ENCODE measurements at places on chromosomes 1 and 21.

- no peak for DNase-seq
These were observed 2.0 kb downstream of the C1orf226 start for GRCh38 chr1:162383516-162383915.

DNA sequence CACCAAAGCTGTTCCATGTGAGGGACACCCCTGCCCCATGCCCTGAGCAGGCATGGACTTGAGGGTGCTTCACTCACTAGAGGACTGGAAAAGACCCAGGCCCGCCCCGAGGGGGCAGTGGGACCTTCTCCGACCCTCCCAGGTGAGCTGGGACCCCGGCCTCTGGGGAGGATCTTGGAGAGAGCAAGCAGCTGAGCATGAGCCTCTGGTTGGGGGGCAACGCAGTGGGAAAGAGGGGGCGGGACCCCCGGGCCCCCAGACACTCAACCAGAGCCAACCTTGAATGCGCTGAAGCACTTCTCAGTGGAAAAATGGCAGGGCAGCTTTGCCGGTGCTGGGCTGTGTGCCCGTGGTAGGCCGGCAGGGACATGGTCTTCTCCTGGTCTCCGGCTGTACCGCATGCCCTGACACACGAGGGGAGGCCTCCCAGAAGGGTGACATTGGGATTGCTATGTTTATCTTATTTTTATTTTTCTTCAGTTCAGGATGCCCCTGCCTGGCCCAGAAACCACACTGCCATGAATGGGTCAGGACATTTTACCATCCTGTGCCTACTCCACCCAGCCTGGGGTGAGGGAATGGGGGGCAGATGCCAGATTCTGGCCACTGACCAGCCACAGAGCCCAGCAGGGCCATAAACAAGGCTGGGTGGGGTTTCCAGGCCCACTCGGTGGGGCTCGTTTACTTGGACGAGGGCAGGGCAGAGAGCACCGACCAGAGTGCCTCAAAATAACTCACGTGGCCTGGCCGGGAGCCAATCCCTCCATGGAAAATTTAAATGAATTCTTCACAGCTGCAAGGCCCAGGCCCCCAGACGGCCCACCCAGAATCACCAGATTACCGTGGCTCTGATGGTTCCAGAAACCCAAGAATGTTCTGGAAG is 17.2 kb upstream of the LAPTM5 start:
- DNase-seq: no peak

DNA sequence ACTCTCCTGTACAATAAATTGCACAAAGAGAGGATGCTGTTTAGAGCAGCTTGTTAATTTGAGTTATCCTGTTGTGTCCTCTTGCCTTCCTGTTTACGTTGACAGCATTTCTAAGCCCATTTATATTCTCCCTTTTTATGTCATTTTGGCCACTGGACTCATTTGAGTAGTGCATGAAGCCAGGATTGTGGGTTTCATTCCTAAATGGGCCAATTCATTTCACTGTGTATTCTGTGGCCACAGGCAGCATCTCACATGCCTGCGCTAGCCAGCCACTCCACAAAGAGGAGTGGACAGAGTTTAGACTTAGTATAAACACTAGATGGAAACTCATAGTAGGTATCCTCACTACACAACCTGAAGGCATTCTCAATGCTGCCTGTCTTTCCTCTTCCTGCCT is 73.4 kb downstream of the DTL start:
- DNase-seq: no peak

- DNase-seq: peak; percentile 60
These were observed 62.3 kb upstream of the KCNA3 start for GRCh38 chr1:110736900-110737605.

- DNase-seq: no peak
These were observed 590 bp downstream of the TMOD4 start for GRCh38 chr1:151175041-151175741.

DNA sequence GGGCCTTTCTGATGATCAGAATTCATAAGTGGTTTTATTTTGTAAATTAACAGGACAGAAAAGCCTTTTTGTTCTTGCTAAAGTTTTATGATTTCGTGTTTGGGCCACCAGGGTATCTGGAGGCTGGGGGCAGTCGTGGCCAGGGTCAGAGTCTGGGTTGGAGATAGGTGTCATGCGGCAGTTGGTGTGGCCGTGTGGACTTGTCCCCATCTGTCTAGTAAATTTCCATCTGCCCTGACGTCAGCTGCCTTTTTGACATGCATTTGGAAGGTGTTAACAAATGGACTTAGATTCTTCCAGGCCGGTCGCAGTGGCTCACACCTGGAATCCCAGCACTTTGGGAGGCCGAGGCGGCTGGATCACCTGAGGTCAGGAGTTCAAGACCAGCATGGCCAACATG is 56.8 kb downstream of the SKI start:
- no peak for DNase-seq

- peak; percentile 82 for DNase-seq
These were observed 156.0 kb downstream of the SLC45A1 start for GRCh38 chr1:8473891-8474300.

- no peak for DNase-seq
These were observed 188.3 kb upstream of the DPT start for GRCh38 chr1:168917309-168917708.

DNA sequence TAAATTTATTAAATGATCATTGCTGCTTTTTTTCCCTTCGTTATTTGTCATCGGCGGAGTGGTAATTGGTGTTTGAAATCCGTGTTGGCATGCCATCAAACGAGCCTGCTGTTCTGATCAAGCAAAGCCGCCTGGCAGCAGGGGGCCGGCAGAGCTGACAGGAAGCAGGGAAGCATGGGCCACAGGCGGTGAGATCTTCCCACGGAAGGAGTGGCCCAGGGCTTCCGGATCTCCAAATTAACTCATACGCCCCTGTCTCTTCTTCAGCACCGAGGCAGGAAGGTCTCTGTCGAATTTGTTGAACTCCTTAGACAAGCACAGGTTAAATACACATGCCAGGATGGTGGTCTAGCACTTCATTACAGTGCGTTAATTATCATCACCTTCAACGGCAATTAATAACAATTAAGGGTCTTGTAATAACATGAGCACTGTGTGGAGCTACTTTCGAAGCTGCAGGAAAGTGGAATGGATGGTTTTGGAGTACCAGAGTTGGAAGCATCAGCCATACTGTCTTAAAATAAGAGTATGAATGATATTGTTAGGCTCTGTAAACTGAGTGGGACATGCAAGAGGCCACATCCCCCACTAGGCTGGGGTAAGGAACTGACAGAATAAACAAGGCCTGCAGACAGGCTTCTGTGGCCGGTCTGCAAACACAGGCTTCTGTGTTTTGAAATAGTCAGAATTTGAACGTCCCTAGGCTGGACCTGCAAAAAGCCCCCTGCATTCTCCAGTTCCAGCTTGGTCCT is 199.4 kb upstream of the DAB1 start:
- peak; percentile 6 for DNase-seq

GRCh38 chr1:220291580-220291979 is 19.3 kb upstream of the RAB3GAP2 start:
- DNase-seq: no peak

- DNase-seq: peak; percentile 71
These were observed 80.6 kb upstream of the RAVER2 start for GRCh38 chr1:64664299-64664698.

DNA sequence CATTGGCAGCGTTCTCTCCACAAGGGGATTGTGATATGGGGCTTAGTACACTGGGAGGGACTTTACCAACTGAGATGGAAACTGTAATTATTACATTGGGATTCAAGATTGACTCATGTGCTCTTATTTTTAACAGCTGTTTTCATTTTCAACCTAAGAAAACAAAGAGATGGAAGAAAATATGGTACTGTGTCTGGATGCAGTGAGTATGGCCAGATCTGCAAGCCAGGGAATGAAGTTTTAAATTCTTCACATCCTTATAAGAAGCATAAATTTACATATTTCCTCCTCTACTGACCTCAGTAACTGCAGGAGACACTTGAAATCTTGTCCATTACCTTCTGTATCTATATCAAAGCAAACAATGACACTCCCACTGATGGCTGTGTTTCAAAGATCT is 81.5 kb upstream of the EDEM3 start:
- no peak for DNase-seq

DNA sequence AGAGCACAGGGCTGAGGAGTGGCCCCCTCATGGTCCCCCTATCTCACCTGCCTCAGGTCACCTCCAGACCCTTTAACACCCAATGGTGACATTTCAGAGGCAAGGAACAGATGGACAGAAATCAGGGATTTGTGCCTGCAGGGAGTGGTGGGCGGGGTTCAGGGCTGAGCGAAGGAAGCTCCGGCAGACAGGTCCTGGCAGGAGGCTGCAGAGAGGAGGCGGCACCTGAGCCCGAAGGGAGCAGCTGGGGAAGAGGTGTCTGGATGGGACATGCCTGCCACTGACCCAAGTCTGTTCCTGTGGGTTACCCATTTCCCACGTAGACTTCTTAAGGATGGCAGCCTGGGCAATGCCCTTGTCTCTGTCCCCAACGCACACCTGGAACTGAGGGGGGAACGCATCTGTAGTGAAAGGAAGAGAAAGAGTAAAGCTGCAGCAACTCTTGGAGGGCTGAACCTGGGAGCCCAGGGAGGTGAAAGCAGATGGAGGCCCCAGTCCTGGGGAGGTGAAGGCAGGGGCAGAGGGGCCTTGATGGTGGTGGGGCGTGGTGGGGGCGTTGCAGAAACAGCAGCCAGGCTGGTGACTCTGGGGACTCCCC is 61.6 kb upstream of the ADARB1 start:
- DNase-seq: peak; percentile 75

GRCh38 chr1:223827193-223827663 is 18.5 kb downstream of the TP53BP2 start:
- DNase-seq: no peak

DNA sequence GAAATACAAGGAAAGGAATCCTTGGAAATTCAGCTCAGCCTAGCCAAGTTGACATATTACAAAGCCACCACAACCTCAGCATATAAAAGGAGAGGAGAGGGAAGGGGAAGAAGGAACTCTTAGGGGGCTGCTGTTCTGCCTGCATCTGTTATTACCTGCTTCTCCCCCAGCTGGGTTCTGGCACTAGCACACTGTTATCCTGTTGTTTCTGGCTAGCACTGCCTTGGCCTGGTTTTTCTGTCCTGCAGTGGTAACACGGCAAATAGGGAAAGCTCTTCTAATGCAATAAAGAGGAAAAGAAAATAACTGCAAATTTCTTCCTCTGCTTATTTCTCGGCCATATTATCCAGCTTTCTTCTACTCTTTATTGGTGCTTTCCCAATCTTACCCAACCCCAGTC is 16.5 kb upstream of the VCAM1 start:
- DNase-seq: no peak

DNA sequence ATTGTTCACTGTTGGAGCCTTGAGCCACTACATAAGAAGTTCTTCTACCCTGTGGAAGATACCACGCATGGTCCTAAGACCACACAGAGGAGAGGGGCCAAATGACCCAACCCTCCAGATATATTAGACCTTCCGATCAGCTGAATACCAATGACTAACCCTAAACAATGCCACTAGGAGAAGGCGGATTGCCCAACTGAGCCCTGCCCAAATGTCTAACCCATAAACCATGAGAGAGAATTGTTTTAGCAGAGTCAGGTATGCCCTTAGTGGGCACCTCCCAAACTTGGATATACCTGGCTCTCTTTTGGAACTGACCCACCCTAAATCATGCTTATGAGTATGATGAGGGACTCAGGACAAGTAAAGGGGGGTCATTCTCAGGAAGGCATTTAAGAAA is 12.3 kb downstream of the SMG5 start:
- no peak for DNase-seq
